T-helper 17 cell (primary cell): ENCODE measurements at places on chromosomes 16 and 17. TPM values are rescaled to one million over a fixed set of nuclear protein-coding genes. Genes with fewer than 3 reads are reported as not detected.

JPT2 gene
- 11.6 TPM for total RNA-seq

IST1 gene
- 283 TPM for total RNA-seq

ALDH3A1 gene
- total RNA-seq: not detected

UTS2R gene
- total RNA-seq: not detected

SPOP gene
- 46.8 TPM for total RNA-seq

SBK1 gene
- total RNA-seq: 17.7 TPM

BAIAP2 gene
- total RNA-seq: 13.9 TPM

IFT20 gene
- total RNA-seq: 60.6 TPM

PLLP gene
- 0.75 TPM for total RNA-seq

RAB26 gene
- total RNA-seq: 0.57 TPM

CCL14 gene
- total RNA-seq: not detected

TERB1 gene
- not detected for total RNA-seq

DNA sequence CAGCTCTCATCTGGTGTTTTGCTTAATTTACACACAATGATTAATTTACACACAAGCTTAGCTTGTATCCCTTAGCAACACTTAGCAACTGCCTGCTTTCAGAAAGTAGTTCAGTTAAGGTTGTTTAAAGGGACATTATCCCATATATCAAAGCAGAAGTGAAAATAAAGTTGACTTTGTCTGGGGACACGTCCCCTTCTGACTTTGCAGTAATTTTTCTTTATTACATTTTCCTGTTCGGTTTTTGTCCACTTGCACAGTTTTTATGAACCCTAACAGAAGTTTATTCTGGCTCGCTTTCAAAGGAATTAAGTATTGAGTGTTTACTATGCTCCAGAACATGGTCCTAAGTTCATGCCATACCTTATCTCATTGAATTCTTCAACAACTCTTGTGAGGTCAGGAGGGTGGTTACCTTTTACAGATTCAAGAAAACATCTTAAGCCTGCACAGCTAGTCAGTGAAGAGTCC lies 41.5 kb downstream of the ARHGAP44 start:
- H3K36me3 ChIP-seq: no peaks in the 10 kb centered on the region
- H3K4me3 ChIP-seq: no peak overlapping the region
- no peaks in the 10 kb centered on the region for H3K4me1 ChIP-seq
- H3K27ac ChIP-seq: no peak overlapping the region

- H3K4me1 ChIP-seq: no peaks in the 10 kb centered on the region
- peaks cover 17% of the 10 kb centered on the region for H3K27me3 ChIP-seq
- DNase-seq: no peak
- no peak overlapping the region for H3K27ac ChIP-seq
- no peaks in the 10 kb centered on the region for H3K36me3 ChIP-seq
These were observed 106.3 kb upstream of the SIAH1 start for GRCh38 chr16:48491517-48491916.

- no peaks in the 10 kb centered on the region for H3K36me3 ChIP-seq
- H3K4me3 ChIP-seq: no peak overlapping the region
- DNase-seq: no peak
These were observed 28.8 kb downstream of the PDIA2 start for GRCh38 chr16:311725-312124.

- H3K27ac ChIP-seq: no peak overlapping the region
- H3K36me3 ChIP-seq: no peaks in the 10 kb centered on the region
- no peak for DNase-seq
- no peaks in the 10 kb centered on the region for H3K27me3 ChIP-seq
- peaks cover 2% of the 10 kb centered on the region for H3K4me1 ChIP-seq
These were observed 424.7 kb downstream of the WWOX start for GRCh38 chr16:78524066-78524595.

- H3K36me3 ChIP-seq: peaks cover 2% of the 10 kb centered on the region
- no peak for DNase-seq
- H3K27ac ChIP-seq: no peak overlapping the region
- no peak overlapping the region for H3K4me3 ChIP-seq
- no peaks in the 10 kb centered on the region for H3K4me1 ChIP-seq
- H3K27me3 ChIP-seq: peaks cover 43% of the 10 kb centered on the region
These were observed 41.5 kb downstream of the AIPL1 start for GRCh38 chr17:6393351-6393952.

GRCh38 chr17:45370949-45371413 lies 54.2 kb upstream of the MAP3K14 start:
- DNase-seq: no peak
- no peak overlapping the region for H3K27ac ChIP-seq
- peaks cover 14% of the 10 kb centered on the region for H3K4me1 ChIP-seq
- H3K4me3 ChIP-seq: peak overlapping the region; percentile 45

DNA sequence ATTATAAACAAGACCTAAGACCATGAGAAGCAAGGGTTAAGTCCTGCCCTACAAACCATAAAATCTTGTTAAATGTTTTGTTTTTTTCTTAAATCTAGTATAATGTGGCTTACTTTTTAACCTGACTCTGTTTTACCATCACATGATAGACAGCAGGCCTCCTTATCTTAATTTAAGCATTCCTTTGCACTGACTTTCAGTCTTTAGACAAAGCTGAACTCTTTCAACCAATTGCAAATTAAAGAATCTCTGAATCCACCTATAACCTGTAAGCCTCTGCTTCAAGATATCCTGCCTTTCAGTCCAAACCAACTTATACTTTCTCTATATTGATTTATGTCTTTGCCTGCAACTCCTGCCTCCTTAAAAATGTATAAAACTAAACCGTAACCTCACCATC lies 478.5 kb downstream of the GRIN2A start:
- H3K36me3 ChIP-seq: no peaks in the 10 kb centered on the region
- no peak overlapping the region for H3K4me3 ChIP-seq
- H3K4me1 ChIP-seq: no peaks in the 10 kb centered on the region
- no peak for DNase-seq
- no peaks in the 10 kb centered on the region for H3K27me3 ChIP-seq
- no peak overlapping the region for H3K27ac ChIP-seq

GRCh38 chr16:51114382-51114781 lies 36.7 kb downstream of the SALL1 start:
- no peak overlapping the region for H3K4me3 ChIP-seq
- H3K4me1 ChIP-seq: peaks cover 2% of the 10 kb centered on the region
- no peak for DNase-seq
- H3K36me3 ChIP-seq: no peaks in the 10 kb centered on the region
- no peak overlapping the region for H3K27ac ChIP-seq
- H3K27me3 ChIP-seq: peaks cover 61% of the 10 kb centered on the region

DNA sequence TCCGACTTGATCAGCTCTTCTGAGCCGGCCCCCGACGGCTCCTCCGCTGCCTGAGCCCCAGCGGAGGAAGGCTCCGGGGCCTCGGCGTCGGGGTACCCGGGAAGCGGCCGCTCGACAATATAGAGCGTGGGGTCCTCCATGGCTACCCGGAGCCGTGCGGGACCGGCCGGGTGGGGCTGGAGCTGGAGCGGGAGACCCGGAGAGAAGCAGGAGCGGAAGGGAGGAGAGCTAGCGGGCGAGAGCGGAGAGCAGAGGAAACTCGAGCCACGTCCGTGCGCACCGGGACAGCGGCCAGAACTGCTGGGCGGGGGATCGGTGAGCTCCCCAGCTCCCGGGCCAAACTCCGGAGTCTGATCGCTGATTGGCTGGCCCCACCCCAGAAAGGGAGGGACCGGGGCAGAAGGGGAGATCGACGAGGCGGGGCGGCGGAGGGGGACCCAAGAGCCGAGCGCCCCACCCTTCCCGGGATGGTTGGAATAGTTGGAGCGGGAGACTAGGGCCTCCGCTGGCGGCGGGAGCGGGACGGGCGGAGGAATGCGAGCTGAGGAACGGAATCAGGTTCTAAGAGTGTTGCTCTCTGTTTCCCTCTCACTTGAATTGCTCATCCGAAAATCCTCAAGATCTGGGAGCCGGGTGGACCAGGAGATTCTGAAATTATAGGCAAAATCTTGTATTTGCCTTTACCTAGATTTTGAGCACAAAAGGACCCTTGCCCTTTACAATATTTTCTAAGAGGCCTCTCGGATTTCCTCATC lies at the start of gene CAVIN1:
TSS of gene CAVIN1 (minus strand) at position 299 of the 755 bp plus-strand sequence. CDS start at position 140, 159 bp downstream.
- H3K36me3 ChIP-seq: no peaks in the 10 kb centered on the region
- H3K4me1 ChIP-seq: peaks cover 8% of the 10 kb centered on the region
- H3K4me3 ChIP-seq: peak within 1 kb of the TSS; percentile 93
- DNase-seq: no peak

DNA sequence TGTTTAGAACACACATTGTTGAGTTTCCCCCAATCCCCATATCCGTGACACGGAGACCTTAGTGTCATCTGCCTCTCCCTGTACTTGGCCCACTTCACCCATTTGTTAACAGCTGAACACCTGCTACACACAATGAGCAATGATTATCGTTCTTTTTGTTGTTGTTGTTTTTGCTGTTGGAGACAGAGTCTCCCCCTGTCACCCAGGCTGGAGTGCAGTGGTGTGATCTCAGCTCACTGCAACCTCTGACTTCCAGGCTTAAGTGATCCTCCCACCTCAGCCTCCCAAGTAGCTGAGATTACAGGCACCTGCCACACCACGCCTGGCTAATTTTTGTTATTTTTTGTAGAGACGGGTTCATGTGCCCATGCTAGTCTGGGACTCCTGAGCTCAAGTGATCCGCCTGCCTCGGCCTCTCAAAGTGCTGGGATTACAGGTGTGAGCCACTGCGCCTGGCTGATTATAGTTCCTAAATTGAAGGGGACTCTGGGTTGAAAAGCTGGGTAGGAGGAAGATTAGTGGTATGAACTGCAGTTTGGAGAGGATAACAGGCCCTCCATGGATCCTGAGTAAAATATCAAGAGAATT lies 21.6 kb downstream of the NDE1 start:
- H3K4me1 ChIP-seq: peaks cover 37% of the 10 kb centered on the region
- DNase-seq: no peak
- peaks cover 5% of the 10 kb centered on the region for H3K36me3 ChIP-seq
- no peaks in the 10 kb centered on the region for H3K27me3 ChIP-seq
- H3K4me3 ChIP-seq: no peak overlapping the region

DNA sequence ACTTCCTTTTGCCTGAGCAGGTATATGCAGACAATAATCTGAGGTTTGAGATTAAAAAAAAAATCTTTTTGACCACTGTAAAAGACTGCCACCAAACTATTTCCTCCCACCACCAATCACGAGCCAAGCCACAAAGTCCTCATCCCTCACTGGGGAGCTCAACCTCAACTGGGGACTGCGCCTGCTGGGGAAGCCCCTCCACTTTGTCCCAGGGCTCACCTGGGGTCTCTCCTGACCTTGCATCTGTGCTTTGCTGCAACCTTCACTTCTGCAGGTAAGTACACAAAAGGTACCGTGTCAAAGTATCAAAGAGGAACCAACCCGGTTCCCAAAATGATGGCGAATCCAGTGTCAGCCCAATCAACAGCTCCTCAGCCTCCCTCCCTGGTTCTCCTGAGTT lies 35.5 kb downstream of the TLE7 start:
- H3K27ac ChIP-seq: no peak overlapping the region
- H3K27me3 ChIP-seq: peaks cover 68% of the 10 kb centered on the region
- DNase-seq: no peak
- no peaks in the 10 kb centered on the region for H3K36me3 ChIP-seq
- peaks cover 20% of the 10 kb centered on the region for H3K4me1 ChIP-seq
- H3K4me3 ChIP-seq: peak overlapping the region; percentile 21

DNA sequence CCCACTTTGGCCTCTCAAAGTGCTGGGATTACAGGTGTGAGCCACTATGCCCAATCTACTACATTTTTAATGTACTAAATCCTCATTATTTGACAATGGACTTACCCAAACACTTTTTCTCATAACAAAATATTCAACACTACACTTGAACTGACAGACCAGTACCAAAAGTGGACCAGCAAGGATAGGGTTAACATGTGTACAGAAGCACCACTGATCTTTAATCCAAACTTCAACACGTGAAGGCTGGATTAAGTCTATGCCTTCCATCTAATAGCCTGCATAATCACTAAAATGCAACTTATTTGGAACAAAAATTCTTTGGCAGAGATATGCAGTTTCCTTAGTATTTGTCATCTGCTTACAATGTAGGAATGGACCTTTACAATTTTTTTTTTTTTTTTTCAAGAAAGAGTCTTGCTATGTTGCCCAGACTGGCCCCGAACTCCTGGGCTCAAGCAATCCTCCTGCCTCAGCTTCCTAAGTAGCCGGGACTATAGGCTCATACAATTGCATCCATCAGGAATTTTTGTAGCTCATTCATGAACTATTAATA lies 60.0 kb upstream of the BCAR1 start:
- peaks cover 24% of the 10 kb centered on the region for H3K4me1 ChIP-seq
- no peak for DNase-seq
- H3K36me3 ChIP-seq: peaks cover 5% of the 10 kb centered on the region
- H3K4me3 ChIP-seq: no peak overlapping the region
- no peaks in the 10 kb centered on the region for H3K27me3 ChIP-seq

- H3K36me3 ChIP-seq: no peaks in the 10 kb centered on the region
- no peak overlapping the region for H3K4me3 ChIP-seq
- no peak overlapping the region for H3K27ac ChIP-seq
- no peak for DNase-seq
These were observed 3.9 kb downstream of the ZNF750 start for GRCh38 chr17:82835766-82836512.

- H3K4me1 ChIP-seq: peaks cover 35% of the 10 kb centered on the region
- no peak for DNase-seq
- no peak overlapping the region for H3K27ac ChIP-seq
- peaks cover 2% of the 10 kb centered on the region for H3K36me3 ChIP-seq
- no peak overlapping the region for H3K4me3 ChIP-seq
These were observed 65.3 kb upstream of the PLCG2 start for GRCh38 chr16:81713796-81714195.

DNA sequence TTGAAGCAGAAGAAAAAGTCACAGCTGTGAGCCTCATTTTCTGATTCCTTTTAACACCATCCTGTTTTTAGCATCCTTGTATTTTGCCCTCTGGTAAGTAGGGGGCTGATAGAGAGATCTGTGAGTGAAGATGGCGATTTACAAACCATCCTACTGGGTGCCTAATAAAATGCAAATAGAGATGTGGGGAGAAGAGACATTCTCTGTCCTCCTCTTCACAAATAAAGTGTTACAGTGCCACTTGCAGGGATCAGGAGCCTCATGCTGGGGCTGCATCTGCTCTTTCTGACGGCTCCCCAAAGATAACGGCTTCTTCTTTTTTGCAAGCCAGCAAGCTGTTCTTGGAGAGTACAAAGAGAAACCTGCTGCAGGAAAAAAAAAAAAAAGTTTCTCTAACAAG lies 418.6 kb downstream of the TOX3 start:
- no peaks in the 10 kb centered on the region for H3K36me3 ChIP-seq
- no peak overlapping the region for H3K27ac ChIP-seq
- no peaks in the 10 kb centered on the region for H3K4me1 ChIP-seq
- H3K27me3 ChIP-seq: no peaks in the 10 kb centered on the region
- no peak for DNase-seq

GRCh38 chr17:559551-560431 lies 154.8 kb downstream of the VPS53 start:
- H3K36me3 ChIP-seq: peaks cover 5% of the 10 kb centered on the region
- H3K27me3 ChIP-seq: no peaks in the 10 kb centered on the region
- H3K27ac ChIP-seq: no peak overlapping the region
- H3K4me3 ChIP-seq: no peak overlapping the region
- DNase-seq: no peak
- H3K4me1 ChIP-seq: peaks cover 2% of the 10 kb centered on the region

- peaks cover 18% of the 10 kb centered on the region for H3K27me3 ChIP-seq
- peaks cover 2% of the 10 kb centered on the region for H3K4me1 ChIP-seq
- no peak for DNase-seq
- no peak overlapping the region for H3K4me3 ChIP-seq
- no peak overlapping the region for H3K27ac ChIP-seq
These were observed 42.6 kb downstream of the TRARG1 start for GRCh38 chr17:1322014-1322428.
